ENCODE measurements at places on chromosomes 13 and 19.

GRCh38 chr19:45676851-45677263 is 8.8 kb downstream of the GIPR start:
- DNase-seq, result no peak

DNA sequence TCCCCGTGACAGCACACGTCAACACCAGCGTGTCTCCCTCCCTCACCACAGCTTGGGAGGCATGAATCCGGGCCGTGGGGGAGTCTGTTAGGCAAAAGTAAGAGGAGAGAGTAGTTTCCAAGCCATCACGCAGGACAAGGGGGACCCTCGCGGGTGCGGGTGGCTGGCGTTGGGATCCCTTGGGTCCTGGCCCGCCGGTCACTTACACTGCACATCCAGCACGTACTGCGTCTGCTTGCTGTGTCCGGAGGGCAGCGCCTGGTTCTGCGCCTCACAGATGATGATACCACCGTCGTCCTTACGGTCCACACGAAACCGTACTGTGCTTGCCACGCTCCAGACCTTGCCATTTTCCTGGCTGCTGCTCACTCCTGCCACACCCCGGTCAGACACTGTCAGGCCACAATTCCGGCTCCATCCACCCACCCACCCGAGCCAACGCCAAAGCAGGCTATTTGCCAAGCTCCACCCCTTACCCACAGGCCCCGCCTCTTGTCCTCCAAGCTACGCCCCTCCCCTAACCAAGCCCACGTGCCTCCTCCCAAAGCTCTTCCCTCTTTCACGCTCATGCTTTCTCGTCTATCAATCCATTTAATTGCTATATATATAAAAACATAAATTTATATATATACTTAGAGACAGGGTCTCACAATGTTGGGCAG is 6.6 kb upstream of the ZNF428 start:
- no peak for DNase-seq

DNA sequence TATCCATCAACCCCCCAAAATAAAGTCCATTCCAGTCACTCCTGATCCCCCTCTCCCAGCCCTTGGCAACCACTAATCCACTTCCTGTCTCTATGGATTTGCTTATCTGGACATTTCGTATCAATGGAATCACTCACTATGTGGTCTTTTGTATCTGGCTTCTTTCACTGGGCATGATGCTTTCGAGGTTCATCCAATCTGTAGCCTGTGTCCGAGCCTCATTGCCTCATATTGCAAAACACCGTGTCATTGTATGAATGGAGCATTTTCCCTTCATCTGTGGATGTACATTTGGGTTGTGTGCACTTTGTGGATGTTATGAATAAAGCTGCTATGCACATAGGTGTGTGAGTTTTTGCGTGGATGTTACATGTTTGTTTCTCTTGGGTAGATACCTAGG is 1.4 kb upstream of the FZR1 start:
- no peak for DNase-seq

- no peak for DNase-seq
These were observed 35.6 kb upstream of the NANOS3 start for GRCh38 chr19:13841086-13841961.

DNA sequence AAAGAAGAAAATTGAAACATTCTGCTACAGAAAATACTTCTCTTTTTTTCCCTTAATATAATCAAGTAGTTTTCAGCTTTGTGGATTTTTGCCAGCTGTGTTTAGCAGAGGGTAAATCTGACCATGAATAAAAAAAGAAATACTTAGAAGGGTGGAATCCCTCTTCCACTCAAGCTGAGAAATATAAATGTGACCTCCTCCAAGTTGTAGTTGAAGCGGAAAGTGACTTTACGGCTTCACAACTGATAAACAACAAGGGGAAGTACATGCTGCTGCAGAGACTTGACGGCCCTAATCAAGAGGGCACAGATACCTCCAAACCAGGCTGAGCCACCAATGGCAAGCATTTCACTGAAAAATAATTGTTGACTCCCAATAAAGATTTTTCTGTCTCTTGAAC is 785.0 kb downstream of the SLITRK5 start:
- no peak for DNase-seq

DNA sequence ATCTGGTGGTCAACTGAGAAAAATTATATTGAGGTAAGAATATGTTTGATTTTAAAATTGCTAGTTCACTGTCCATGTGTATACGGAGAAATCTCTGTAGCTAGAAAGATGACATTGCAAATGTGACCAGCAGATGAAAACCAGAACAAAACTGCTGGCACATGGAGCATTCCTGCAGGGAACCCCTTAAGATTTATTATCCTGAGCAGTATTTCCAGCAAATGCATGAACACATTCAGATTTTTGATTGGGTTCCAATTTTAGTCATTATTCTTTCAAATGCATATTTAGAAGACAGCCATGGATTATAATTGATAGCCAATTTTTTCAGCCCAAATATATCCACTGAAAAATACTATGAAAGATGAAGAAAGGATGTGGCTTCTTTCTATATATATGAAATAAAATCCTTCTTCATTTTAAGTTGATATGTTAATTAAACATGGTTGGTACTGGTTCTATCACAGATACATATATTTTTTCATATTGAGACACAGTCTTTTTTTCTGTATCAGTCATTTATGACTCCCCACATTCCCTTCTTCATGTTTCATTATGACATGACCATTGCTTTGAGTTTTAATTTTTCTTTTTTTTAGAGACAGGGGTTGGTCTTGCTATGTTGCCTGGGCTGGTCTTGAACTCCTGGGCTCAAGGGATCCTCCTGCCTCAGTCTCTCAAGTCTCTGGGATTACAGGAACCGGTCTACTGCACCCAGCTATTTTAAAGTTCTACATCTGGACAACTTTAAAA is 376.5 kb downstream of the KLF12 start:
- DNase-seq, result no peak

DNA sequence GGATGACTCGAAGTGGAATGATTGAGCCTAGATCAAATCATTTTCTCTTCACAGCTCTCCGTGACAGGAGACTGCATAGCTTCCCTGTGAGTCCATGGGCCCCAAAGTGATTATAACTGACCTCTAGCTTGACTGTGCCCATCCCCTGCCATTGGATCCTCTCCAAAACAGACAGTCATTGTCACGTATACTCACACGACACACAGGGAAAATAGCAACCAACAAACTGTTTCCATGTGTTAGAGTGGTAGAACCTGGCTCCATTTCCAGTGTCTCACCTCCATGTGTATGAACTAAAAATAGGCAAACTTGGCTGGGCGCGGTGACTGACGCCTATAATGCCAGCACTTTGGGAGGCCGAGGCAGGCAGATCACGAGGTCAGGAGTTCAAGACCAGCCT is 48.8 kb upstream of the NPAS1 start:
- DNase-seq, result no peak

GRCh38 chr13:44276061-44276460 is 97.6 kb upstream of the SERP2 start:
- no peak for DNase-seq

DNA sequence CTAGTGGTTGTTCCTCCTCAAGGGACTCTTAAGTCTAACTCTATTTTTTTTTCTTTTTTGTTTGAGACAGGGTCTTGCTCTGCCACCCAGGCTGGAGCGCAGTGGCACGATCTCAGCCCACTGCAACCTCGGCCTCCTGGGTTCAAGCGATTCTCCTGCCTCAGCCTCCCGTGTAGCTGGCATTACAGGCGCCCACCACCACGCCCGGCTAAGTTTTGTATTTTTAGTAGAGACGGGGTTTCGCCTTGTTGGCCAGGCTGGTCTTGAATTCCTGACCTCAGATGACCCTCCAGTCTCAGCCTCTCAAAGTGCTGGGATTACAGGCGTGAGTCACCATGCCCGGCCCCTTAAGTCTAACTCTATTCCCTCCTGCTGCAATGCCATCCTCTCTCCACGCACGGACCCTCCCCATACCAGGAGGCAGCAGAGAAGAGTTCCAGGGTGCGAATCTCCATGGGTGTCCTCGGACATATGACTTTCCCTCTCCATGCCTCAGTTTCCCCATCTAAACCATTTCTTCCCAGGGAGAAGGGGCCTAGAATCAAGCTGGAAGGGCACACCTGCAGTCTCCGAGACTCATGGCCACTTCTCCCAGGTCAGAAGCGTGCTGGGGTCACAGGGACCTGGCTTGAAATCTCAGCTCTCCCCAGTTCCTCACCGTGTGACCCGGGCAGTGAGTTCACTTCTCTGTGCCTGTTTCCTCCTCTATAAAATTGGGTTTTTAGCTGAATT is 6.0 kb upstream of the BCL3 start:
- no peak for DNase-seq

GRCh38 chr19:21835429-21835809 is 563 bp downstream of the ZNF43 start:
- DNase-seq, result no peak

Measured in dorsolateral prefrontal cortex (tissue), 122 donors.